ENCODE measurements at places on chromosomes 2 and 18.

GRCh38 chr2:5798084-5798483, 105.9 kb downstream of the SOX11 start:
- no peak overlapping the region for H3K4me3 ChIP-seq
- H3K4me1 ChIP-seq = no peaks in the 10 kb centered on the region
- H3K27me3 ChIP-seq = no peaks in the 10 kb centered on the region
- no peak for DNase-seq

- no peak for DNase-seq
- H3K36me3 ChIP-seq = no peaks in the 10 kb centered on the region
- H3K27me3 ChIP-seq = no peaks in the 10 kb centered on the region
- H3K27ac ChIP-seq = no peak overlapping the region
- H3K4me1 ChIP-seq = peaks cover 24% of the 10 kb centered on the region
- no peak overlapping the region for H3K4me3 ChIP-seq
Measured at GRCh38 chr2:217286833-217287232, 427.0 kb upstream of the TNP1 start.

DNA sequence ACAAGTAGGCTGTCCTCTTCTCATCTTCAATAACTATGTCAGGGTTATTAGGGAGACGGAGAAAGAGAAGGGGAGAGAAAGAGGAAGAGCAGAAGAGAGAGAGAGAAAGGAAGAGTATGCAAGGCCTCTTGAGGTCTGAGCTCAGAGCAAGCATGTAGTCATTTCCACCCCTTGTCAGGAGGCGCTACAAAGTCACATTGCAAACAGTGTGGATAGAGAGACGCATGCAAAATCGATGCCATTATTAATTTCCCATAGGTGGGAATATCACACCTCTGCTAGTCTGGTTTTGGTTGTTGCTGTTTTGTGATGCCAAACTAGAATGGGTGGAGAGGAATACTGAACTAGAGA, 24.2 kb upstream of the SERPINE2 start:
- no peak overlapping the region for H3K4me3 ChIP-seq
- H3K27me3 ChIP-seq = no peaks in the 10 kb centered on the region
- no peaks in the 10 kb centered on the region for H3K36me3 ChIP-seq
- DNase-seq = no peak

DNA sequence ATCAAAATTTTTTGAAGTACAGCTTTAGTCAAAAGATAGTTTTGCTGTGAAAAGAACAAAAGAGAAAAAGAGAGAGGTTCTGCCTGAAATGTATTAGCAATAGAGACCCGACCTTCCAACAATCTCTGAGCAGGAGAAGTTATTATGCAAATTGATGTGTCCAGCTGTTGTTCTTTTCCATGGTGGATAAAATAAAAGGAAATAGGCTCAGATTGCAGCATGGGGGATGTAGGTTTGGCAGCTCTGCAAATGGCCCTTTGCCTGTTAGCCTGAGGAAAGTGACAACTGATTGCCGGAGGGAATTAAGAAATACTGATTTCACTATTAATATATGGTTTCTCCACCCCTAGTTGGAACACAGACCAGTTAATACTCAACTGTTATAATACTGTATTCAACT, 1283.2 kb upstream of the NXPH2 start:
- H3K27ac ChIP-seq = no peak overlapping the region
- H3K4me1 ChIP-seq = no peaks in the 10 kb centered on the region
- no peaks in the 10 kb centered on the region for H3K27me3 ChIP-seq
- no peaks in the 10 kb centered on the region for H3K36me3 ChIP-seq
- no peak overlapping the region for H3K4me3 ChIP-seq
- no peak for DNase-seq

GRCh38 chr2:232997749-232998665, 15.0 kb downstream of the NGEF start:
- no peaks in the 10 kb centered on the region for H3K36me3 ChIP-seq
- no peak overlapping the region for H3K4me3 ChIP-seq
- H3K4me1 ChIP-seq = no peaks in the 10 kb centered on the region
- no peak for DNase-seq

- H3K27ac ChIP-seq = peak overlapping the region; percentile 74
- no peaks in the 10 kb centered on the region for H3K27me3 ChIP-seq
- DNase-seq = peak; percentile 35
- peaks cover 8% of the 10 kb centered on the region for H3K4me1 ChIP-seq
- no peak overlapping the region for H3K4me3 ChIP-seq
Measured at GRCh38 chr2:188381614-188382013, 89.9 kb downstream of the GULP1 start.

DNA sequence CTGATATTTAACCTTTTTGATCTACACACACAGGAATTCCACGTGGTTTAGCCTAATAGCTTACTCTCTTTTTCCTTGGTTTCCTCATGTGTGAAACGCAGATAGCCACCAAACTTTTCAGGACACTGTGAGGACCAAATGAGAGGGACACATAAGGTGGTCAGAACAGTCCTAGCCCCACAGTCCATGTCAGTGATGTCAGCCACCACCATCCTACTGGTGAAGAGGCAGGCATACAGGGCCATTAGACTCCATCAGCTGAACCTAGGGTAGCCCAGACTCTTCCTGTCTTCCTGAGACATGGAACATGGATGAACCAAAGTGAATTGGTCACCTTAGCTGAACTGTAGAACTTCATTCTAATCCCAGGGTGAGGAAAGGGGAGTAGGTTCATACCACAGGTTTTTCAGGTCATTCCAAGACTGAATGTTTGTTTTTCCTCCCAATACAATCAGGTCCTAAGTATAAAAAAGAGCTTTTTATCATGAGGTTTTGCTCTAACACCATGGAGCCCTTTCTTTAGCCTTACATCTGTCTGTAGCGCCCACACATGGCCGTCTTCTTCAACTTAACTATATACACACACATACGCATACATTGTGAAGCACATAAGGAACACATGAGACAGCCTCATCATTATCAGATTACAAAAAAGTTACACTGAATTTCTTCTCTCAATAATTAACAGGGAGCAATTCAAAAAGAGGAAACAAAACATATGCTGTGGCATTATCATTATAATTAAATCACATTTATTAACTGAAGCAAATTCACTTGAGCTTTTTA, 18.5 kb upstream of the NFE2L2 start:
- H3K4me1 ChIP-seq = peaks cover 10% of the 10 kb centered on the region
- H3K27ac ChIP-seq = no peak overlapping the region
- no peak for DNase-seq
- no peak overlapping the region for H3K4me3 ChIP-seq
- no peaks in the 10 kb centered on the region for H3K27me3 ChIP-seq
- no peaks in the 10 kb centered on the region for H3K36me3 ChIP-seq

- no peaks in the 10 kb centered on the region for H3K4me1 ChIP-seq
- H3K27ac ChIP-seq = no peak overlapping the region
- no peaks in the 10 kb centered on the region for H3K27me3 ChIP-seq
Measured at GRCh38 chr2:219893541-219893940, 266.1 kb downstream of the SLC4A3 start.

- no peaks in the 10 kb centered on the region for H3K27me3 ChIP-seq
- peaks cover 15% of the 10 kb centered on the region for H3K4me1 ChIP-seq
- H3K27ac ChIP-seq = no peak overlapping the region
- H3K4me3 ChIP-seq = no peak overlapping the region
Measured at GRCh38 chr2:69911985-69912563, 2.8 kb upstream of the MXD1 start.

DNA sequence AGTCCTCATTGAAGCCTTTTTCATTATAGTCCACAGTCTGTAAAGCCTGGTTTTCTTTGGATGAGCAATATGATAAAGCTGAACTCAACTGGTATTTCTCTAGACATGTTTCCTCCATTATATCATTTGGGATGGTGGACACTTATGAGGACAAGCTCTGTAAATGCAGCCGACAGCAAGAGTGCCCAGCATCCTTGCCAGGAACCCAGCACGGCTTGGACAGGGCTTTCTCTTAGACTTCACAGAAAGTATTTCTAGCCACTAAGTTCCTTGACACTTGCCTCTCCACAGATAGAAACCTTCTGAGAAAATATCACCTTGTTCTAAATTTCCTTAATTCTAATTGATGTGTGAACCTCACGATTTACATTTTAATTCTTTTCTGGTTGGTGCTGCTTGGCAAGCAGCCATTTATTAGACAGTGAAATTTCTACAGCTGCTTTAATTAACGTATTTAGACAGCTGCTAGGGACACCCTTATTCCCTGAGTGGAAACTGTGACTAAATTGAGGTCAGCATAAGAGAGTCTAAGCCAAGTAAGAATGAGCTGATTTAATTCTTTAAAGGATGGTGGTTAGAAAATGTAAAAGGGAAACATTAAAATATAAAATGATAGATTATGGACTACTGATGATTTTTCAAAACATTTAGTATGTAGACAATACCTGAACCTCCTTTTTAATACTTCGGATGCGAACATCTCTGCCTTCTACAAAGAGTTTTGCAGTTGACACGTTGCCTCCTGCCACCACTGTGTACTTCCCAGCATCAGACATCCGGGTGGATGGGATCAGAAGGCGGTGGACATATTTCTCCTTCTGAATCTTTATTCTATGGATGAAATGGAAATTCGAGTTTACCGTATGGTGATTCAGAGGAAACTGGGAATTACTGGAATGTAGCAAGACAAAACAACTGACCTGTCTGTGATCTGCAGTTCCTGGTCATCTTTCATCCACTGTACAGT, 39.8 kb downstream of the TTN start:
- H3K27me3 ChIP-seq = no peaks in the 10 kb centered on the region
- no peak overlapping the region for H3K27ac ChIP-seq
- H3K36me3 ChIP-seq = no peaks in the 10 kb centered on the region
- no peaks in the 10 kb centered on the region for H3K4me1 ChIP-seq
- no peak overlapping the region for H3K4me3 ChIP-seq
- no peak for DNase-seq

Measured in hepatocyte (in vitro differentiated cells).